ENCODE measurements at places on chromosomes 3 and 15. TPM values are rescaled to one million over a fixed set of nuclear protein-coding genes. Genes with fewer than 3 reads are reported as not detected.
A peak's percentile ranks its signal among the peaks of the same experiment; 100 is the strongest.

The WWTR1 gene
- polyA plus RNA-seq, result 88.7 TPM

The KCNMB2 gene
- polyA plus RNA-seq, result 24.1 TPM

GRCh38 chr3:126024049-126024854, 55.3 kb downstream of the ROPN1B start:
- DNase-seq, result no peak

- DNase-seq, result peak; percentile 85
Observed at GRCh38 chr15:45705510-45706473, 71.0 kb downstream of the SQOR start.

- DNase-seq, result no peak
Observed at GRCh38 chr3:181718369-181718768, 6.6 kb downstream of the SOX2 start.

GRCh38 chr3:193210618-193211017, 30.4 kb upstream of the PLAAT1 start:
- DNase-seq, result no peak

DNA sequence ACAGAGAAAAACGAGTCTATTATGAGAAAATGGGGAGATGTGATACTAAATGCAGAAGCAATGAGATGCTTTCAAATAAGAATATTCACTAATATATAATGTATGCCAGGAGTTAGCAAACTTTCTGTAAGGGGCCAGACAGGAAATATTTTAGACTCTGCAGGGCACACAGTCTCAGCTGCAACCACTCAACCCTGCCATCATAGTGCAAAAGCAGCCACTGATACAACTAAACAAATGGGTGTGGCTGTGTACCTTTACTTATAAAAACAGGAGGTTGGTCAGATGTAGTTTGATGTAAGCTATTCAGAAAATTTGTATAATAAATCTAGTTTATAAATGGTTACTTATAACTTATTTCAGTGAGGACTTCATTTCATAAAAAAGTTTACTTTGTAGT, 78.1 kb downstream of the FBXL22 start:
- no peak for DNase-seq

GRCh38 chr3:27596334-27596841, 112.2 kb upstream of the SLC4A7 start:
- peak; percentile 58 for DNase-seq

DNA sequence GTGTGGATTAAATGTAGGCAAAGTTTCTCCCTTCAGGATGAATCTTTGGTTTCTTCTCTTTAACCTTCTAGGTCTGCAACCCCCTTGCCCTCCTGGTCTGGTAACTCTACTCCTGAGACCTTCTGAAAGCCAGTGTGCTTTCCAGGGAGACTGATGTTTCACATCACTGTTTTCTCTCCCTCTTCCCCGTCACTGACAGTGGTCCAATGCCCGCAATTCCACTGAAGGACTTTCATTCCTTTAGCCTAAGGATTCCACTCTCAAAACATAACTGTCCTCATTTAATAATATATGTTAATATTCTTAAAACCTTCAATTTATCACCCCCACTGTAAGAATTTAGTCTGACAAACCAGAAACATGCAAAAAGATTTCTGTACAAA, 101.5 kb upstream of the CPNE4 start:
- DNase-seq, result no peak

All from renal pelvis (tissue), 12 donors.